Activated CD8-positive, alpha-beta memory T cell treated with anti-CD3 and anti-CD28 coated beads, Interleukin-2, amount 50 U/mL, for 4 hours (primary cell): ENCODE measurements at places on chromosomes 13 and 19.

DNA sequence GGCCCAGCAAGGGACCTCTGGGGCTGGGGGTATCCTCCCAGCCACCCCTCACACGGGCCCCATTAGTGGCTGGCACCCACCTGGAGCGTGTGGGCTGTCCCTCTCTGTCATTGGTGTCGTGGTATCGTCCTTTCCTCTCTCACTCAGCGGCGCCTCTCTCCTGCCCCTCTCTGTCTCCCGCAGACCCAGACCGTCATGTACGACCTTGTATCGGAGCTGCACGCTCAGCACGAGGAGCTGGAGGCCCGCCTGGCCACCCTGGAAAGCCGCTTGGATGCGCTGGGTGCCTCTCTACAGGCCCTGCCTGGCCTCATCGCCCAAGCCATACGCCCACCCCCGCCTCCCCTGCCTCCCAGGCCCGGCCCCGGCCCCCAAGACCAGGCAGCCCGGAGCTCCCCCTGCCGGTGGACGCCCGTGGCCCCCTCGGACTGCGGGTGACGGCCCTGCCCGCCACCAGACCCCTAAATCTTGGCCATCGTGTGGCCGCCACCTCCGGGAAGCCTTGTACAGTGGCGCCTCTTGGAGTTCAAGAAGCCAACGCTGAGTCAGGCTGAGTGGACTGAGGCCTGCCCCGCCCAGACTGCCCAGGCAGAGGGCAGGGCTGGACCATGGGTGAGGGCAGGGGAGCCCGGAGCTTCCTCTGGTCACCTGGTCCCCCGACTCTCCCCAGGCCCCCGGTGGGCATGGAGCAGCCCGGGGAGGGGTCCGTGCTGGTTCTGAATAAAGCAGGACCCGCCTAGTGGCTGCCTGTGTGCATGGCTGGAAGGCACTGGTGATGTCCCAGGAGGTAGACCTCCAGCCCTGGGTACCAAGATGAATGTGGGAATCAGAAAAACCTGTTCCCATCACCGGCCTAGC lies 9.8 kb upstream of the ARRDC2 start:
- DNase-seq = no peak

- DNase-seq = no peak
Observed at GRCh38 chr13:52447354-52447753, 3.1 kb downstream of the VPS36 start.

DNA sequence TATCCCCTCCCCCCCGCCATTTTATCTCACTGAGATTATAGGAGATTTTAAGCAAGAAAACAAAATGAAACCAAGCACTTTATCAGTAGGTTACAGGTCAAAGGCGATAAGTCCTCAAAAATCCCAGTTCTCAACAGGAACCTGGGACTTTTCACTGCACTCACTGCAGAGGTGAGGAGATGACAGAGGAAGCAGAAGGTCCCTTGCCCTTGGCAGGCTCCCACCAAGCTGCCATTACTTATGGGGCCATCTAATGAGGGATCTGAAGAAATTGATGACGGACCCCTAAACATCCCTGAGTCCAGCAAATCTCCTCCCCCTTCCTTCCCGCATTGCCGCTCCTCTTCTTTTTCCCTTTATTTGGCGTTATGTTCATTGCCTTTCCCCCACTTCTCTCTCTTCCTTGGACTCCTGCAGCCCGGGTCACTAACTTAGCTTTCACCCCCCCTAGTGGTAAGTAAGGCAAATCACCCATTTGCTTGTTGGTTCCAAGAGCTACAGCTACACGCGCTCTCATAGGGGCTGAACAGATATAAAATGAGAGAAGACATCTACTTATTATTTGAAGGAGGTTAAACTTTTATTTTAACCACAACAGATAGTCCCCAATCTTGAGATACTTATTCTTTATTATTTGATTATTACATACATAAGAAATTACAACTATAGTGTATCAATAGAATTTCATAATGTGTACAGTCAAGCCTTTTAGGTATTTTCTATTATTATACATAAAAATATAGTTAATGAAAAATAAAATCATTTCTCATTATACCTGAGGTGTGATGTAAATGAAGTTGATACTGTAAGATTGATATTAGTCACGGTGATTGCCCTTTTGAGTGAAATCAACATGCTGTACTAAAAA lies 52.0 kb upstream of the ARGLU1 start:
- DNase-seq = no peak

DNA sequence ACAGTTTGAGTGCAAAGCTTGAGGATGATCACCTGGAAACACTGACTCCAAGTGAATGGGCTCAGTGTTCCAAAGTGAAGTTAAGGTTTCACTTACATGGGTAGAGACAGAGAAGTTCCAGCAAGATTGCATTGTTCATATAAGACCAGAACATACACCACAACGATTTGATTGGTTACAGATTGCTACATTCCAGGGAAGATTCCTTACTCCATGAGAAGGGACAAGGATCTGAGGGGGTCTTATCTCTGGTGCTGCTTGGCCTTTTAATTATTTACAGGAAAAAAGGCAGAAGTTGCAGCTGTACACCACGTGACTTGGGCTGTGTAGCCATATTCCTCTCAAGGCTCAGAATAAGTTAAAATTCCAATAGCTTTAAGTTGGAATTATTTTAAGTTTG lies 12.3 kb downstream of the WDFY2 start:
- no peak for DNase-seq

- DNase-seq = no peak
Observed at GRCh38 chr13:54301085-54301484, 1272.5 kb downstream of the OLFM4 start.

- DNase-seq = no peak
Observed at GRCh38 chr13:84821261-84821660, 939.0 kb upstream of the SLITRK1 start.

DNA sequence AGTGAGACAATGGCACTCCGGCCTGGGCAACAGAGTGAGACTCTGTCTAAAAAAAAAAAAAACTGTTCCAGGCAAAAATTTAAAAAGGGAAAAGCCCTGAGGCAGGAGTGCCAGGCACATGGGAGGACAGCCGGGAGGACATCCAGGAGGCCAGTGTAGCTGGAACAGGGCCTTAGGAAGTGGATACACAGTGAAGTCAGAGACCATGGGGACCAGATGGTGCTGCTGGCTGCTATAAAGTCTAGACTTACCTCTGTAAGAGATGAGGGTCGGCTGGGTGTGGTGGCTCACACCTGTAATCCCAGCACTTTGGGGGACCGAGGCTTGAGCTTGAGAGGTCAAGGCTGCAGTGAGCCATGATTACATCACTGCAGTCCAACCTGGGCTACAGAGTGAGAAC lies 15.0 kb downstream of the HAS1 start:
- no peak for DNase-seq

DNA sequence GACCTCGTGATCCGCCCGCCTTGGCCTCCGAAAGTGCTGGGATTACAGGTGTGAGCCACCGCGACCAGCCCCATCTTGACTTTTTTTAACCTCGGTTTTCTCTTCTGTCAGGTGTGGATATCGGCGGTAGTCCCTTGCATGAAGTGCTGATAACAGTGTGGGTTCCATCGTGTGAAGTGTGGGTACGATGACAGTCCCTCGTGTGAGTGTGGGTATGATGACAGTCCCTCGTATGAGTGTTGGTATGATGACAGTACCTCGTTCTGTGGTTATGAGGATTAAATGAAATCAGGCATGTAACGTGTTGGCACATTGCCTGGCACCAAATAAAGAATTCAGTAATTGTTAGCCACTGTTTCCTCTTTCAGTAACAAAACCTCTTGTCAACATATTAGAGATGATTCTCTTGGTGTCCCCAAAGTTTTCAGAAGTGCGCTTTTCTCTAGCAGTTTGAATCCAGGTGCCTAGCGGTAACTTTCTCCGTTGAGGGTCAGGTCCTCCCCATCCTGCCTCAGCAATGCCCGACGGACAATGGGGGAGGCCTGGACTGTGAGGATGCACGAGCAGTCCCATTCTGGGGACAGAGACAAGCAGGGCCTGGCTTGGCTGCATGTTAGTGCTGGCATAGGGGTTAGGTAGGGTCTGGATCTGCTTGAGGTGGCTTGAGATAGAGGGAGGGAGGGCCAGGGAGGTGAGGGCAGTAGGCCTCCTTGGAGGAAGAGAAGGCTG lies 15.3 kb downstream of the GATAD2A start:
- DNase-seq = peak; percentile 43

GRCh38 chr13:73173279-73173811 lies 114.5 kb downstream of the KLF5 start:
- DNase-seq = no peak

- no peak for DNase-seq
Observed at GRCh38 chr19:45780448-45781213, 1.7 kb downstream of the DMPK start.

DNA sequence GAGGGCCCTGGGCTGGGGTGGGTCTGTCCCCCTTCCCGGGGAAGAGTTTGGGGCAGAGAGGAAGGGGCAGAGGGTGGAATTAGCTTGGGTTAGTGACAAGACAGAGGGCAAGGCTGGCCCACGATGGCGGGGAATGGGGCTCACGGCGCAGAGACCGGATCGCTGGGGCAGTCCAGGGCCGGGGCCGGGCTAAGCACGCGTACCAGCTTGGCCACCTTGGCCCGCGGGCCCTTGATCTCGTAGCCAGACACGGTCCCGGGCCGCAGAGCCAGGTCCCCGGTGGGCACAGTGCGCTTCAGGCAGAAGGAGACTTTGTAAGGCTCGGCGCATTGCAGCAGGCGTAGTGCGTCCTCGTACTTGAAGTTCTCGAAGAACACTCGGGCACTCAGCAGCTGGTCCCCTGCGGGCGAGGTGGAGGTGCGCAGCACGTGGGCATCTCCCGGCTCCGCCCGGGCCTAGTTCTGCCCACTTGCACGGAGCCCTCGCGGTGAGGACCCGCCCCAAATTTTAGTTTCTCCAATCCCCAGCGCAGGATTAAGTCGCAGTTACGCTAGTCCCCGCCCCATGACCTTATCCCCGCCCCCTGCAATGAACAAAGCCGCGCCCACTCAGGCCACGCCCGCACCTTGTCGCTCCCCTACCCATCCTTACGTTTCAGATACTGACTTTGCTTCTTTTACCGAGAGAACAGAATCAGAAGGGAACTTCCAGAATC lies 8.6 kb upstream of the HIPK4 start:
- peak; percentile 43 for DNase-seq

DNA sequence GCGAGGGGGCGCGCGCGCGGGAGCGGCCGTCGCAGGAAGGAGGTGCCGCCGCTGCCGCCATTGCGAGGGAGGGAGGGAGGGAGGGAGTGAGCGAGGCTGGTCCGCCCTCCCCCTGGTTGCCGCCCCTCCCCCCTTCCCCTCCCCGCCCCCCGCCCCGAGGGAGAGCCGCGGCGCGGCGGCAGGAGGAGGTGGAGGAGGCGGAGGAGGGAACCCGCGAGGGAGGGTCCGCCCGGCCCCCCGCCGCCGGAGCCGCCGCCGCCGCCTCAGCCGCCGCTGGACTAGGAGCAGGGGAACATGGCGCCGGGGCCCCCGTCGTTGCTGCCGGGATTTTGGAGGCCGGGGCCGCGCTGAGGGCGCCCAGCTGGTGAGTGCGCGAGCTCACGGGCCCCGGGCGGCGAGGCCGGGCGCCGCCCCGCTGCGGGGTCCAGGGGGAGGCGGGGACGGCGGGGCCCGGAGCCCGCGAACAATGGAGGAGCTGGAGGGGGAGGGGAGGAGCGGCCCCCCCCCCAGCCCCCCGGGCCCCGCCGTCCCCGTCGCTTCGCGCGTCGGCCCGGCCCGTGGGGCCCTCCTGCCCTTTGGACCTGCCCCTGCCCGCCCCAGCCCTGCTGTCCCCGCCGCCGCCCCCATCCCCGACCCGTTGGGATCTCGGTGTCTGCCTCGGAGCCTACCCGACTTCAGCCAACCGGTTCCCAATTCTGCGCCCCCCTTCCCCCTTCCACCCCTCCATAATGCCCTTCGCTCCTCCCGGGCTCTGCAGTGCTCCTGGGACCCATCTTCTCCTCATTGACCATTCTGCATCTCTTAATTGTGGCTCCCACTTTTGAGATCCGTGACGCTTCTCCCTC lies at the start of gene ARHGAP35:
Gene ARHGAP35 (plus strand): TSS at position 152 of the 845 bp plus-strand sequence. CDS start 57,679 bp downstream, outside the sequence.
- DNase-seq = peak; percentile 29

DNA sequence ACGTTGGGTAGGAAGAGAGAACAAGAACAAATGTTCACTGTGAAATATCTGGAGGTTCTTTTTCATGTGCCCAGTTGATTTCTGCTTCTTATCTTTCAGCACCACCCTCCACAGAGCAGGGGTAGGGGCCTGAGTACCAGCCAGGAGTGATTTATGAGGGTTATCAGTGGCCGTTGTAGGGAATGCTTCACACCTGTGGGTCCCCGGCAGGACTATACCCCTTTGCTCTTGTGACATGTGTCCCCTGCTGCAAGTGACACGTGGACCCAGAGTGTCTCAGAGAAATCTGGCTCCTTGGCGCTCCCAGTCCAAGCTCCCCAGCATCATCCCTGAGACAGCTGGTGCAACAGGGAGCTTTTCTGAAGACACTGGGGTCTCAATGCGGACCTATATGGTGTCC lies 29.7 kb downstream of the SIAH3 start:
- no peak for DNase-seq

DNA sequence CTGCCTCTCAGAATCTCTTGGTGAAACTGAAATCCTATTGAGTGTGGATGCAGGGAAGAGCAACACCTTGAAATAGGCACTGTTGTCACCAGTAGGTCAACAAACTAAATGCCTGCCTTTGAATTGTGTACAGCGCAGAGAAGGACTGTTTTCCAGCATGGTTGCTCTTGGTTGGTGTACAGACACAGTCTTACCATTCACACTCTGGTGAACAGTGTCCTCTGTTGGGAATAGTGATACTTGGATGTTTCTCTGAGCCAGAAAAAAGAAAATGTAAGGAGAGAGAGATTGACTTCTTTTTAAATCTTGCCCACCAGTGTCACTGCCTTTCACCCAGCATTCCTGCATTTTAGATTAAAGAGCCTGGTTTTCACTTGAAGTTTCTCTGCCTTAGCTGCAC lies 179.7 kb downstream of the STK24 start:
- DNase-seq = no peak

DNA sequence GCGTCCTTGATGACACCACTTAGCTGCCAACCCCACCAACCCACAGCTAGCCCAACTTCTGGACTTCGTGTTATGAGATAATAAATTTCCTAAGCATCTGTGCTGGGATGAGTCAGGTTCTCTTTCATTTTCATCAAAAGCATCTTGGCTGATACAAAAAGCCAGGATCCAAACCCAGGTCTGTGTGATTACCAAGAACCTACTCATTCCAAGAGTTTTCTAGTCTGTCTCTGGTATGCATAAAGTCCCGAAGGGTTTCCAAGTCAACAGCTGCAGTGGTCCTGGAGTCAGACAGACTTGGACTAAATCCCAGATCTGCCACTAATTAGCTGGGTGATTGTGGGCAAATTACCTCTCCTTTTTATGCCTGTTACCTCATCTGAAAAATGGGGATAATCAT lies 55.5 kb upstream of the SERP2 start:
- no peak for DNase-seq

DNA sequence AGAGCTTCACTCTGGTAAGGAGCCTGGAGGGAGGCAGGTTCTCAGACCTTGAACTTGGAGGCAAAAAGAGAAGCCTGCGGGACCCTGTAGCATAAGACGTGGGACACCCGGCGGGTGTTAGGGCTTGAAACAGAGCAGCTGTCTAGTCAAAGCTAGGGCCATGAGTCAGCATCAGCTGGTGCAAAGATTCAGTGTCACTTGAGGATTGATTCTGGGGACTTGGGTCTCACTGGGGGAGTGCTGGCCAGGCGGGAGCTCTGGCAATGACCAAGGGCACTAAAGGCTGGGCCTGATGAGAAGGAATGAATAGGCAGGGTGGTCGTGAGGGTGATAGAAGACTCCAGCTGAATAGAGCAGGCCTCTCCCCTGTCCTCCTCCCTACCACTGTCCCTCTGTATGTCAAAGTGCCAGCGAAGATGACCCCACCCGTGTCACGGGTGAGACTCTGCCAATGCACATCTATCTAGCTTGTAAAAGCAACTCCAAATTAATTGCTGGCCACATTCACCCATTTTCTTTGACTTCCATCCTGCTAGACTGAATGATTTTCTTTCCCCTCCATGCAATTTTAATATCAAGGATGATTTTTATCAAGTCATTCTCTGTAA lies 97.1 kb downstream of the MBNL2 start:
- DNase-seq = no peak
